ENCODE measurements at places on chromosomes 11 and 22. TPM values are rescaled to one million over a fixed set of nuclear protein-coding genes. Genes with fewer than 3 reads are reported as not detected.

- no peaks in the 10 kb centered on the region for H3K27me3 ChIP-seq
- peak overlapping the region; percentile 64 for H3K27ac ChIP-seq
- H3K4me1 ChIP-seq: peaks cover 45% of the 10 kb centered on the region
- H3K36me3 ChIP-seq: peaks cover 44% of the 10 kb centered on the region
- H3K4me3 ChIP-seq: no peak overlapping the region
Measured at GRCh38 chr11:43921561-43922294, 20.7 kb upstream of the C11orf96 start.

Gene SERPING1
- 471 TPM for total RNA-seq

DNA sequence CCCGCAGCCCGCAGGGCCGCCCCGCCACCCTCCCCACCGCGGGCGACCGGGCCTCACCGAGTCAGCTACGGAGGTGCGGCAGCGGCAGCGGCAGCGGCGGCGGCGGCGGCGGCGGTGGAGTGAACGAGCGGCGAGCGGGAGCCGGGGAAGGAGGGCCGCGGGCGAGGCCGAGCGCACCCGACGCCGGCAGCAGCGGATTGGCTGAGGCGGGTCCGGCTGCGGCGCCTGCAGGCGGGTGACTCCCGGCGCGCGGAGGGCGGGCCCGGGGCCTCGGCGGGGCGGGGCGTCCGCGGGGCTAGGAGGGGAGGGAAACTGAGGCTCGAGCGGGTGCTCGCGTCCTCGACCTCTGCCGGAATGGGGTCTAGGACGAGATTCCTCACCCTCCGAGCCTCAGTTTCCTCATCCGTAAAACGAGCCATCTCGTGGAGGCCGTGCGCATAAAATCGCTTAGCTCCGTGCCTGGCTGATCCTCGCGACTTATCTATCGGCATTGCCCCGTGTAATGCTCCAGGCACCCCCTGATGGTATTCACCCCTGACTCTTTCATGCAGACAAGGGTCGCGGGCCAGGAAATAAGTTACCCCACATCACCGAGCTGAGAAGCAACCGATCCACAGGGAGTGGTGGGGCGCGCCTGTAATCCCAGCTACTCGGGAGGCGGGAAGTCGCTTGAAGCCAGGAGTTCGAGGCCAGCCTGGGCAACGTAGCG lies at the start of gene CPT1A:
TSS of gene CPT1A (minus strand) at position 199 of the 709 bp plus-strand sequence. CDS start 26,442 bp downstream, outside the sequence.
- peak within 1 kb of the TSS; percentile 97 for H3K4me3 ChIP-seq
- peaks cover 59% of the 10 kb centered on the region for H3K4me1 ChIP-seq
- H3K27ac ChIP-seq: peak within 1 kb of the TSS; percentile 95
- H3K36me3 ChIP-seq: no peaks in the 10 kb centered on the region

- H3K27me3 ChIP-seq: no peaks in the 10 kb centered on the region
- no peaks in the 10 kb centered on the region for H3K36me3 ChIP-seq
- H3K27ac ChIP-seq: no peak overlapping the region
- H3K4me1 ChIP-seq: no peaks in the 10 kb centered on the region
Measured at GRCh38 chr11:27291302-27291889, 71.6 kb downstream of the CCDC34 start.

DNA sequence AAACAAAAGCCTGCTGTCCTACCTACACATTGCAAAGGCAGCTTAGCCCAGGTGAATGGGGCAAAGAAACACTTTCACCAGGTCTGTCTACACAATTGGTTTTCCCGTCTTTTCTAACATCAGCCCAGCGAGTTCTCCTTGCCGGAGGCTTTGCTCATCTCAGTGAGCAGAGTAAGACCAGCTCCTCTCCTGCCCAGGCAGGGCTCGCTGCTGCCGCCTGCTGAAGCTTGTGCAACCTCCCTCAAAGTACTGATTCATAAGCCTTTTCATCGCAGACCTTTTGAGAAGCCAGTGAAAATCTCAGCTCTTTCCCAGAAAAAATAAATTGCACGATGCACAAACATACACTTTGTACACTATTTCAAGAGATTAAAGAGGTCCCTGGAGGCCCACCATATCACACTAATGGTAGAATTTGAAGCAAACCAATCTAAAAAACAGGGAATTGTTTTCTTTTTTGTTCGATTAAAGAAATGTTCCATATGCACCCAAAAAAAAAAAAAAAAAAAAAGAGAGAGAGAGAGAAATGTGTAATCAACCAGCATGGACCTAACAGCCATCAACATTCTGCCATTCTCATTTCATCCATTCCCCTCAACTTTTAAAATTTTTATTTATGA lies 328.1 kb upstream of the MPPED2 start:
- peak; percentile 48 for DNase-seq
- H3K4me1 ChIP-seq: no peaks in the 10 kb centered on the region
- no peak overlapping the region for H3K27ac ChIP-seq
- no peaks in the 10 kb centered on the region for H3K36me3 ChIP-seq
- H3K4me3 ChIP-seq: no peak overlapping the region

DNA sequence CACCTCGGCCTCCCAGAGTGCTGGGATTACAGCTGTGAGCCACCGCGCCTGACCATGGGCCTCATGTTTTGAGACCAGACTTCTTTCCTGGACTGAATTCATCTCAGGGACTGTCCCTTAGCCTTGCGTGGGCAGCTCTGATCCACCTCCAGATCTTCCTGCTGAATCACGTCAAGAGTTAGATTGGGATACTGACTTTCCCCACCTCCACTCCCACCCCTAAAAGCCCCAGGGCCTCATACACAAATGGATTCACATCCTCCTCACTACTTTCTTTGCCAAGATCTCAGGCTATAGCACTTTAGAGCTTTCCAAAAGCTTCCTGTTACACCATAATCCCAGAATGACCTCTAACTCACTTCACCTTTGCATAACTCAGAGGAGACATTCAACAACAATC lies 12.1 kb downstream of the CCDC87 start:
- peaks cover 4% of the 10 kb centered on the region for H3K27me3 ChIP-seq
- peaks cover 9% of the 10 kb centered on the region for H3K4me1 ChIP-seq
- H3K27ac ChIP-seq: no peak overlapping the region
- DNase-seq: no peak
- no peaks in the 10 kb centered on the region for H3K36me3 ChIP-seq

Gene DNAJB7
- not detected for total RNA-seq

Gene CABP4
- total RNA-seq: 4.0 TPM

Gene CHRM4
- not detected for total RNA-seq

- H3K36me3 ChIP-seq: peaks cover 81% of the 10 kb centered on the region
- H3K27ac ChIP-seq: no peak overlapping the region
- no peak for DNase-seq
- H3K4me3 ChIP-seq: no peak overlapping the region
Measured at GRCh38 chr22:20783844-20784723, 10.2 kb downstream of the SERPIND1 start.

Gene CDC42EP2
- 17.0 TPM for total RNA-seq

DNA sequence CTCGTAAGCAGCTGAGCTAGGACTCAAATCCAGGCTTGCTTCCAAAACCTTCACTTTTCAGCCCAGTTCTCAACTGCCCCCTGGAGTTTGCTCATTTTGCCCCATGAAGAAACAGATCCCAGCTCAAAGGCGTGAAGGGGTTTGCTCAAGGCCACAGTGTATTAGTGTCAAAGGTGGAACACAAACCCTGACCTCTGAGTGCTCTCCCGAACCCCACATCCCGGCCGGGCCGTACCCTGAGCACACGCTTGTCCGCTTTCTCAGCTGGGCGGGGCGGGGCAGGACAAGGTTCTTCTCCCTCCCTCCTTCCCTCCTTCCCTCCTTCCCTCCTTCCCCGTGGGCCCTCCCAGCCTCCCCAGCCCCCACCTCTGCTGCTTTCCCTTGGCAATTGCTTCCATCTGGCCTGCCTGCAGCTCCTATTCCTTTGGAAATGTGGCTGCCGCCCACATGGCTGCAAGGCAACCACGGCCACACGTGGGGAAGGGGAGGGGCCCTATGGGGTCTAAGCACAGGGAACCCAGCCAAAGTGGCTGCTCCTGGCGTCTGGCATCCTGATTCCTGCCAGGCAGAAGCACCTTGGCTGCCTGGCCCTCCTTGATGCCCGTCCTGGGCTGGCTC lies 4.1 kb downstream of the ST3GAL4 start:
- H3K36me3 ChIP-seq: no peaks in the 10 kb centered on the region
- H3K27ac ChIP-seq: no peak overlapping the region
- peaks cover 48% of the 10 kb centered on the region for H3K4me1 ChIP-seq
- H3K4me3 ChIP-seq: no peak overlapping the region
- no peaks in the 10 kb centered on the region for H3K27me3 ChIP-seq
